ENCODE measurements at places on chromosomes 7 and 10.

GRCh38 chr10:124878457-124878739, 63.5 kb upstream of the ZRANB1 start:
- DNase-seq = no peak

DNA sequence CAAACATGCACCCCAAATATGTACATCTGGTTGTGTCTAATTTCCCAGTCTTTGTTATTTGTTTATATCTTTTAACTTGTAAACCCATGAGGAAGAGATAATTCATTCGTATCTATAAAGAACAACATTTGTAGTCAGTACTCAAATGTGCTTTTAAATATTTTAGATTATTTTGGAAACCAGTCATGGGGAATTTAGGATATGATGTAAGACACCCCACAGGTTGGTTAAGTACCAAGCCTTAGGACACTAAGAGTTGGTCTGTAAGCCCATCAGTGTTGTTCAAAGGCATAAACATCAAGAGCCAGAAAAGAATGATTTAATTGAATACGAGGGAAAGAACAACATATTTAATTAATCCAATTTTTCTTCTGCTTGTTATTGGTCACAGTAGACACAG, 421.1 kb upstream of the SEMA3C start:
- DNase-seq = no peak

- no peak for DNase-seq
Measured at GRCh38 chr10:68333440-68334431, 1.0 kb upstream of the PBLD start.

DNA sequence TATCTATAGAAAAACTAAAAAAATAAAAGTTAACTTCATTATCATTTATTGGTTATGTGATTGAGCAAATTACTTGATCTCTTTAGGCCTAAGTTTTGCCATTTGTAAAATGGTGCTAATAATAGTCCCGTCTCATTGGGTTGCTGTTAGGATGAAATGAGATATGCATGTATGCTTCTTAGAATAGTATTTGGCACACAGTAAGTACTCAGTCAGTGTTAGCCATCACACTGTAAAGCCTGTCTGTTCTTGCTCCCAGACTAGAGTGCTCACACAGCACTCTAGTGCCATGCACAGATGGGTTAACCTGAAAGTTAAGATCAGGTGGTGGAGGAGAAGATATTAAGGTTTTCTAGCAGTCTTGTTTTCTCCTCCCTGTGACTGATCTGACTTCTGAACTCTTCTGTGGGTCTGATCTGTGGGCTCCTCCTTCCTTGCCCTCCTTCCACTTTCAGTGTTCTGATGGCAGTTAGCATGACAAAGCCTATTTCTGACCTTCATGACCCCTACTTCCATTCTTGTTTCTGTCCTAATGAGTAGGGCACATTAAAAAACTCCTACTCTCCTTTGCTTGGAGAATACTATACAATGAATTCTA, 167.5 kb downstream of the RNLS start:
- DNase-seq = no peak

- DNase-seq = no peak
Measured at GRCh38 chr7:135190703-135191102, 20.2 kb upstream of the CYREN start.

- DNase-seq = no peak
Measured at GRCh38 chr7:65832281-65832680, 40.6 kb upstream of the VKORC1L1 start.

GRCh38 chr10:45058992-45059561, 58.4 kb downstream of the ZNF22 start:
- no peak for DNase-seq

GRCh38 chr7:55207436-55208125, 157.6 kb upstream of the LANCL2 start:
- DNase-seq = no peak

- peak; percentile 91 for DNase-seq
Measured at GRCh38 chr7:158818325-158819213, 10.7 kb downstream of the ESYT2 start.

Data from glomerular endothelial cell (primary cell).